NCI-H69 (cell line): ENCODE measurements at places on chromosomes 16 and 17.

- DNase-seq: no peak
Observed at GRCh38 chr17:17186051-17186450, 20.1 kb downstream of the PLD6 start.

- DNase-seq: no peak
Observed at GRCh38 chr16:31441956-31442355, 633 bp downstream of the ZNF843 start.

- peak; percentile 46 for DNase-seq
Observed at GRCh38 chr17:50686494-50687199, 21.1 kb downstream of the ANKRD40 start.

DNA sequence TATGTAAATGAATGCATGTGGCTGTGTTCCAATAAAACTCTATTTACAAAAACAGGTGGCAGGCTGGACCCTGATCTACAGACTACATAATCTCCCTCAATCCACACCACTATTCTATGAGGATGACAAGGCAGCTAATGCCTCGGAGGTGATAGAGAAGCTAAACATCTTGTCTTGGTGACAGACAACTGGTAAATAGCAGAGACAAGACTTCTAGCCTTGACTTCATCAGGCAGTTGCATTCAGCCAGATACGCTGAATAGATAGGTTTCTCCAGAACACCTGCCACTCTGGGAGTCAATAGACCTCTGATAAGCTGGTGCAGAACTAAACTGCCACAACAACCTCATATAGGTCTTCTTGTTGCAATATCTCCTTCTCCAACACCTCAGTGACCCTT is 3.3 kb downstream of the ATPAF2 start:
- DNase-seq: no peak

GRCh38 chr17:18356624-18357023 is 6.7 kb downstream of the SHMT1 start:
- no peak for DNase-seq

- DNase-seq: no peak
Observed at GRCh38 chr16:9039210-9039609, 52.2 kb upstream of the HAPSTR1 start.

GRCh38 chr17:73551759-73552158 is 92.5 kb downstream of the SDK2 start:
- no peak for DNase-seq

GRCh38 chr17:17641621-17642409 is 39.4 kb upstream of the RAI1 start:
- DNase-seq: peak; percentile 70

GRCh38 chr16:71882505-71883167 is 1.3 kb downstream of the ZNF821 start:
- peak; percentile 76 for DNase-seq

DNA sequence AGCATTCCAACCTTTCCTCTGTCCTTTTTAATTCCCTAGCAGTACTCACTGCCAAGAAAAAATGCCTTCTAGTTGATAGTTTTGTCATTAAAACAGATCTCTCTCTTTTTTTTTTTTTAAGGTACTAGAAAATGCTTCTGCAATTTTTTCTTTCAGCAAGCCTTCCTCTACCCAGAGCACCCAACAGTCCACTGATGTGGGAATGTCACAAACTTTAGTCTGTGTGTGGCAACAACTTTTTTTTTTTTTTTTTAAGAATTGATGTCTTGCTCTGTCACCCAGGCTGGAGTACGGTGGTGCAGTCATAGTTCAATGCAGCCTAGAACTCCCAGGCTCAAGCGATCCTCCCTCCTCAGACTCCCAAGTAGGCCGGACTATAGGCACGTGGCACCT is 34.7 kb downstream of the CDRT15 start:
- no peak for DNase-seq

GRCh38 chr16:28025631-28026030 is 37.9 kb downstream of the GSG1L start:
- no peak for DNase-seq

GRCh38 chr17:67868176-67868575 is 42.9 kb downstream of the BPTF start:
- DNase-seq: no peak

- no peak for DNase-seq
Observed at GRCh38 chr17:81380666-81381518, 14.4 kb upstream of the BAHCC1 start.

- peak; percentile 86 for DNase-seq
Observed at GRCh38 chr16:85396879-85397871, 215.9 kb upstream of the GSE1 start.

GRCh38 chr17:83146347-83146746 is 66.9 kb downstream of the METRNL start:
- DNase-seq: no peak
